Motor neuron (in vitro differentiated cells): ENCODE measurements at places on chromosomes 16 and 17.

DNA sequence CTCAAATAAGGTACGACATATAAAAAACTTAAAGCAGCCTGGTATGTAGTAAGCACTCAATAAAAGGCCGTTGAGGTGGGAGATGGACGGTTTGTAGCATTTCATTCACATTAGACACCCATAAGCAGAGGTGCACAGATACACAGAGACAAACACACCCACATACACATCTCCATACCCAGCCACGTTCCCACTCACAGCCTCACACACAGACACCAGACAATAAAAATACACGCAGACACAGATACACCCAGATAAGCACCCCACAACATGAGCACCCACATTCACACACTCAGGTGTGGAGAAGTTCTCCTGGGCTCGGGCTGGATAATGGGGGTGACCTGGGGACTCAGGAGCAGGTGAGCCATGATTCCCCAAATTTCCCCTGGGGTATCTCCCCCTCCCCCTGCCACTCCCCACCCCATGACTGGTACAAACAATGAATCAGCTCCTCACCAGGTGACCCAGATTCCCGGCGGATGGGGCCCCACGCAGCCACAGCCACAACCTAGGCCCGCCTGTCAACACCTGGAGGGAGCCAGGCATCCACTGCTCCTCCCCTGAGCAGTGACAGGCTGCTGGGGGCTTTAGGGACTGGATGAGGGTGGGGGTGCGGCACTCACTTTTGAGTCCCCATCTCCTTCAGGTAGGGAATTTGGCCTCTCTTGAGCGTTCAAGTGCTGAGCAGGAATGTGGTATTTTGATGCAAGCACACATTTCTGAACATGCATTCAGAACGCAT, 2.7 kb downstream of the DLX3 start:
- ATAC-seq = no peak

- no peak for ATAC-seq
Observed at GRCh38 chr17:56887105-56887504, 26.7 kb downstream of the TRIM25 start.

DNA sequence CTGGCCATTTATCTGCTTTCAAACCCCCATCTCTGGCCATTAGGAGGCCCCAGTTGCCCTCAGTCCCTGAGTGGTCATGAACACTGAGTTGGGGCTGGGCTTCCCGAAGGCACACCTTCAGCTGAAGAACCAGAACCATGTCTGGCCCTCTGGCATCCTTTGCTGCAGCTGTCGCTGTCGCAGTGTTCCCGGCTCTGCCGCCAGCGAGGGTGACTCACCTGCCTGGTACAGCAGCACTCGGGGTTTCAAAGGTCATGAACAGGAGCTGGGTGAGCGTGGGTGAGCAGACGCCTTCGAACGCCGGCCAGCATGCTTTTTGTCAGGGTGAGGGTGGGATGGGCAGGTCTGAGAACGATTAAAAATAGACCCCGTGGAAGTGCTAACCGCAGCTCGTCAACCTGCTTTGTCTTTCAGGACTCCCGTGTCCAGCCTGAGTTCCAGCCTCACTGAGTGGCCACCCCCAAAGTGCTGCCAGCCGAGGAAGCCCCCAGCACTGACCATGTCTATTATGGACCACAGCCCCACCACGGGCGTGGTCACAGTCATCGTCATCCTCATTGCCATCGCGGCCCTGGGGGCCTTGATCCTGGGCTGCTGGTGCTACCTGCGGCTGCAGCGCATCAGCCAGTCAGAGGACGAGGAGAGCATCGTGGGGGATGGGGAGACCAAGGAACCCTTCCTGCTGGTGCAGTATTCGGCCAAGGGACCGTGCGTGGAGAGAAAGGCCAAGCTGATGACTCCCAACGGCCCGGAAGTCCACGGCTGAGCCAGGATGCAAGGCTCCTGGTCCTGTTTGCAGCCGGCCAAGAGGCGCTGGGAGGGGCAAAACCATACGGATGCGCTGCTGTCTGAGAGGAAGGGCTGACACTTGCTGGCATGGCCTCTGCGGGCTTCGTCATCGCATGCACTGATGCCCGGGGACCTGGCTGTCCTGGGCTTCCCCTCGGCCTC, 7.6 kb downstream of the SNN start:
- peak; percentile 6 for ATAC-seq

DNA sequence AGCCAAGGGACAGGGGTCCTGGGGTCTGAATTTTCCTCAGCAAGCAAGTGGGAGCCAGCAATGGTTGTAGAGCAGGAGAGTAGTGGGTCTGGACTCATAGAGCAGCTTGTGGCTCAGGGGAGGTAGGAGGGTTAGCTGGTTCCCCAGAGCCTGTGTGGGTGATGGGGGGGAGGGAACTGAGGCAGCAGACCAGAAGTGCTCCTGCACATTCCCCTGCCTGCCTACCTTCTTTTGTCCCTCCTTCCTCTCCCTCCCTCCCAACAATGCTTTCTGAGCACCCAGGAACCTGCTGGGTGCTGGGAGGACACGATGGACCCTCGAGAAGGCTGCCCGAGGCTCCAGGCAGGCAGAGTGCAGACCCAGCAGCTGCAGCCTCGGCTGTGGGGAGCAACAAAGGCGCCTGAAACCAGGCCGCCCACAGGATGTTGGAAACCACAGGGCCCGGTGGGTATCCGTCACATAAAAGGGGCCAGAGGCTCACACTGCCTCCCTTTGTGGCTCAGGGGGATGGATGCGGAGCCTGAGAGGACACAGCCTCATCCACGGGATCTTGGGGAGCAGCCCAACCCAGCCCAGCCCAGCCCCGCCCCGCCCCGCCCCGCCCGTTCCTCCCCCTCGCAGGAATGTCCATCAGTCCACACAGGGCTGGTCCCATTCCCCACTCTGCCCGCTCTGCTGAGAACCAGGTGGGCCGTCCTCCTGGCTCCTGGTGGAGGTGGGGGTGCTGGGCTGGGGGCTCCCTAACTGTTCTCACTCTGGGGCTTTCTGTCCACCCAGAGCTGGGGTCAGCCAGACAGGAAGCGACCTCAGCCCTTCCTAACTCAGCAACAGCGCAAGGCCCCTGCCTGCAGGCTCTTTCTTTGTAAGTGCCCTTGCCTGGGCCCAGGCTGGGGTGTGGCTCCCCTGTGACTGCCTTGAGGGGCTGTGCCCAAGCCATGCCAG, 1.7 kb upstream of the NLRC3 start:
- no peak for ATAC-seq

DNA sequence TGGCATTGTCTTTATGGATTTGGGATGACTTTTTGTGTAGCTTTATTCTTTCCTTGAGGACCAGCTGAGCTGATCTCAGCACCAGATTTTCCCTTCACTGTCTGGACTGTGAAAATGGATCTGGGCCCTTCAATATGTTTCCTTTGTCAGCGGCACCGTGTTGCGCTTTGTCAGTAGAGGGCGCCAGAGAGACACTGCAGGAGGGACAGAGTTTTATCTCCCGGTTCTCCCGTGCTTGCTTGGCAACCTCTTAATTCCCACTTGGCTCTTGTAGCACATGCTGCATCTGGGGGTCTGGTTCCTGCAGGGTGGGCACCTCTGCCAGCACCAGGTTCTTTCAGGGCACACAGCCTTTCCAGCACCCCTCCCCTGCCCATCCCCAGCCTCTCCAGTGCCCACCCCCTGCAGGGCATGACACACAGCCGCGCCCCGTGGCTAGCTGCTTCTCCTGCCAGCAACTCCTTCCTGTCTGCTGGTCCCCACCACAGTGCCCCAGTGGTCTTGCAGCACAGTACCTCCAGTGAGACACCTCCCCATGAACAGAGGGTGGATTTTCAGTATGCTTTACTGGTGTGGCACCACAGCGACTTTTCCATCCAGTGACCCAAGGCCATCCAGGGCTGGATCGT, 19.6 kb downstream of the OR1D5 start:
- ATAC-seq = no peak

- no peak for ATAC-seq
Observed at GRCh38 chr16:57413301-57413730, 8.7 kb downstream of the CCL17 start.

- ATAC-seq = no peak
Observed at GRCh38 chr16:74650966-74651567, 15.6 kb downstream of the RFWD3 start.

- no peak for ATAC-seq
Observed at GRCh38 chr16:8278031-8278580, 312.2 kb downstream of the TMEM114 start.

GRCh38 chr17:21015564-21015963, 27.2 kb downstream of the USP22 start:
- no peak for ATAC-seq

DNA sequence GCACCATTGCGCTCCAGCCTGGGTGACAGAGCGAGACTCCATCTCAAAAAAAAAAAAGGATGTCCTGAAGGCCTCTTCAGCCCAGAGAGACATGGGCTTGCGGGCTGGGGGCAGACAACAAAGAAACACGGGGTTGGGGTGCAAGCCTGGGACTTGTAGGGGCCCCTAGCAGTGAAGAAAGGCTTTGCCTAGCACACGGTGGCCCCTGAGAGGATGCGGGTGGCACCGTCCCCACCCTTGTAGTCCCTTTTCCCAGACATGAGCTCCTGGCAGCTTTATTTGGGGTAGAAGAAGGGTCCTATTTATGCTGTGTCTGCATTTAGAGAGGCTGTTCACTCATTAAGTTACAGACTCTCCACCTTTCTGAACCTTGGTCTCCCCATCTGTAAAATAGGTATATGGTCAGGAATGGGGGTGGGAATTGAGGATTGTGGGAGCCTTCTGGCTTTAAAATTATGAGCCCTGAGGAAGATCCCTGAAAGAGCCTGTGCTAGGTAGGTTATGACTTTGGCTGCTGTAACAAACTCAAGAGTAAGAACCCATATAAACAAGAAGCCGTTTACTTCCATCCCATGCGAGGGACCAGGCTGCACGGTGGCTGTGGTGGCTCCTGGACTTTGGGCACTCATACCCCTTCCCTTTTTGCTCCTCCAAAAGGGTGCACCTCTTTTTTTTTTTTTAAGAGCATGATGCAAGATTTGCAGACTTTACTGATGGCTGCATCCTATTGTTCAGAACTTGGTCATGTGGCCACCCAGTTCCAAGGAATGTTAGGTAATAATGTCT, 20.6 kb upstream of the ADGRG1 start:
- ATAC-seq = peak; percentile 25

DNA sequence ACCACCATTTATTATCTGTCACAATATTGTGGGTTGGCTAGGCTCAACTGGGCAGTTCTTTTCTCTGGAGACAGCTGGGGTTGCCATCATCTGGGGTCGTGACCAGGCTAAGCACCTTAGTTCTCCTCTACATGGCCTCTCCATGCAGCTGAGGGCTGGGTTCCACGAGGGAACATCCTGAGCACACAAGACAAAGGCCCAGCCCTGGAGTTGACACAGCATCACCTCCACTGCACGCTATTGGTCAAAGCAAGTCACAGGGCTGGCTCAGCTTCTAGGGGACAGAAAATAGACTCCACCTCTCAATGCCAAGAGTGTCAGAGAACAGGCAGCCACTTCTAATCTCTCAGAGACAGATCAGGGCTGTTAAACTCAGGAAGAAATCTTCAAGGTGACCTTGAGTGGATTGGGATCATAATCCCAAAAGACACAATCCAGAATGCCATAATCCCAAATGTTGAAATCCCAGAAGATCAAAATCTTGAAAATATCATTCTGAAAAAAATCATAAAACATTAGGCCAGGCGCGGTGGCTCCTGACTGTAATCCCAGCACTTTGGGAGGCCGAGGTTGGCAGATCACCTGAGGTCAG, 13.0 kb upstream of the USP10 start:
- no peak for ATAC-seq

DNA sequence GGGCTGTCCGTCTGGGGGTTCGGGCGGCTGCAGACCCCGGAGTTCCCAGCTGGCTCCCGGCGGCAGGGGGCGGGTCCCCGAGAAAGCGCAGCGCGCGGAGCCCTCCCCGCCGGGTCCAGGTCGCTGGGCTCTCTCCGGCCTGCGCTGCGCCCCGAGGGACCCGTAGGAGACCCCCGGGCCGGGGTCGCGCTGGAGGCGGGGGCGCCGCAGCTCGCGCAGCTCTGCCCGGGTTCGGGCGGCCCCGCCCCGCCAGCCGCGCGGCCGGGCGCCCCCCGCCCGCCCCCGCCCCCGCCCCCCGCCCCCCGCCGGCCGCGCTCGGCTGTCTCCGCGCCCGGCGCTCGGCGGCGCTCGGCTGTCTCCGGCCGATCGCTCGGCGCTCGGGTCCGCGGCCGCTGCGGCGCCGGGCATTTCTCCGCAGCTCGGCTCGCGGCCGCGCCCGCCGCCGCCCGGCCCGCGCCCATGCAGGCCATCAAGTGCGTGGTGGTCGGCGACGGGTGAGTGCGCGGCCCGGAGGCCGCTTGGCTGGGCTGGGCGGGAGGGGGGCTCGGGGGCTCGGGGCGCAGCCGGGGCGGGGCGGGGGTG, at the start of gene RAC3:
TSS of gene RAC3 (plus strand) at position 376 of the 582 bp plus-strand sequence. CDS start at position 460, 84 bp downstream.
- ATAC-seq = peak; percentile 42
